ENCODE measurements at places on chromosomes 1 and 21.

DNA sequence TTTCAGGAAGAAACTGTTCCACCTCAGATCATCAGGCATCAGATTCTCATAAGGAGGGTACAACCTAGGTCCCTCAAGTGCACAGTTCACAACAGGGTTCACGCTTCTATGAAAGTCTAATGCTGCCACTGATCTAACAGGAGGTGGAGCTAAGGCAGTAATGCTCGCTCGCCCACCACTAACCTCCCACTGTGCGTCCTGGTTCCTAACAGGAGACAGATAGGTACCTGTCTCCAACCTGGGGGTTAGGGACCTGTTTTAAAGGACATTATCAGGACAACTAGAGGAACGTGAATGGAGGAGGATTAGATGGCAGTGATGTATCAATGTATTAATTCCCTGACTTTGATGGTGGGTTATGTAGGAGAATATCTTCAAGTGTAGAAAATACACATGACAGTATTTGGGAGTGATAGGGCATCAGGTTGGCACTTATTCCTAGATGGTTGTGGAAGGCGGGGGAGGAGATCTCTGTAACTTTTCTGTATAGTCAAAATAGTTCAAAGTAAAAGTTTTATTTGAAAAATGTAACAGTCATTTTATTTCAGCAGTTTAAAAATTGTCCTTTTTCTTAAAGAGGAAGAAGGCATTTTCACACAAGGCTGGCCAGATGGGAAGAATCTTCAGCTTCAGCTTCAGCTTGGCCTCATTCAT, 43.9 kb downstream of the DEGS1 start:
- DNase-seq = no peak

DNA sequence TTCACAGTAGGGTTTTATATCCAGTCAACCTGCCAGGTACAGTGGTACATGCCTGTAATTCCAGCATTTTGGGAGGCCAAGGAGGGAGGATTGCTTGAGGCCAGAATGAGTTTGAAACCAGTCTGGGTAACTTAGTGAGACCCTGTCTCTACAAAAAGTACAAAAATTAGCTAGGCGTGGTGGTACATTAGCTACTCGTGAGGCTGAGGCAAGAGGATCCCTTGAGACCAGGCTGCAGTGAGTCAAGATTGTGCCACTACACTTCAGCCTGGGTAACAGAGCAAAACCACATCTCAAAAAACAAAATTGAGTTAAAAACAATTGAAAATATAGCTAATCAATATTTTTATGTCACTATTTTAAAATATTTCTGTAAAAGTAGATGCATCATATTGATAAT, 33.2 kb downstream of the DDI2 start:
- DNase-seq = no peak

DNA sequence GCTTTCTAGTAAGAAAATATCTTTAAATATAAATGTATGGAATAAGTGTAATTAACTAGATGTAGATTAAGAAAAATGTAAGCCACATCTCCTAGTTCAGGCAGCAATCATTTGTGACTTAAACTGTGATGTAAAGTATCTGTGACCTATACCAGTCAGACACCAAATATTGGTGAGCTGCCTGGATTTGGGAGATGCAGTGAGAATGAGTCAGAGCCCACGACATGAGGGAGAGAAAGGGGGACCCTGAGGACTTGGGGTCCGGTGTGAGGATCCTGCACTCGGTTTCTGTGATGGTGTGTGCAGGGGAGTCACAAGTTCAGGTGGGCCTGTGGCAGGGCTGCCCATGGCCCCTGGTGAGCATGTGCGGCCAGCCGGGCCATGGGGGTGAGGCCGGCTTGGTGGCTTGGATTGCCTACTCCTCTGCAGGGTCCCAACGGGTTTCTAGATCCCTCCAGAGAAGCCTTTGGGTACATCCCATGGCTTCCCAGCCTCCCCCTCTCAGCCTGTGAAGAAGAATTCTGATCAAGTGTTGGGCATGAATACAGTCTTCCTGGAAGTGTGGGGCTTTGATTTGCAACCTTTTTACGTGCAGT, 19.0 kb upstream of the ABCG1 start:
- DNase-seq = no peak

DNA sequence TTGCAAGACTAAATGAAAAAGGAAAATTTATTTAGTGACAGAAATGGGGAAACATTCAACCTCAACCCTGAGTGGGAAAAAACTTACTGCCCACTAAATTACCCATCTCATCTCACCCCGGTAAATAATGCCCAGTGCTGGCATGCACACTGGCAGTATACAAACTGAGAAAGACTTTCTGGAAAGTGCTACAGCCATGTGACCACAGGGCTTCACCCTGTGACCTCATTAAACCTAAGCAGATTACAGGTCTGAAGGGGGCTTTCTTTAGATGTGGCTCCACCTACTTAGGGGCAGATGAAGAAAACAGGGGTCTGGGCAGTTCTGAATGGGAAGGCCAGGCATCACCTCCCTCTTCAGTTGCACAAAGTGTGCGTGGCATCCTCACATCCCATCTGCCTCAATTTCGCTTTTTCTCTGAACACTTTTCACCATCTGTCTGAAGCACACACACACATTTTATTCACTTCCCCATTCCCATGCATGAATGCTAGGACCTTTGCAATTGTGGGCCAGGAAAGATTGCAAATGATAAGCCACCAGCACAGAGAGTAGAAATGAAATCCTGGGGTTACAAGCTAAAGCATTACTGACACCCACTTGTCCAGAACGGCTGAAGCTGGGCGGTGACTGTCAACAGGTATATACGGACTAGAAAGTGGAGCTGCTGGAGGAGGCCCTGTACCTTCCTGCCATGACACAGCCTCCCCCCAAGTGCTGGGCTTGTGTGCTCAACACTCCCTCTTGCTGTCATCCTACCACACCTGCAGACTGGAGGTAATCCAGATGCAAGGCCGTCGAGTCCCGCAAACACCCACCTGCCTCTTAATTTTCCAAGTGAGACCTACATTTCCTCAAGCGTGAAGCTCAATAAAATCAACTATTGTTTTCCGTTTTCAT, 2.7 kb downstream of the NADK start:
- no peak for DNase-seq

GRCh38 chr1:30758785-30759380, 1.3 kb upstream of the LAPTM5 start:
- no peak for DNase-seq

- no peak for DNase-seq
Measured at GRCh38 chr1:170539154-170539553, 7.2 kb downstream of the GORAB start.

DNA sequence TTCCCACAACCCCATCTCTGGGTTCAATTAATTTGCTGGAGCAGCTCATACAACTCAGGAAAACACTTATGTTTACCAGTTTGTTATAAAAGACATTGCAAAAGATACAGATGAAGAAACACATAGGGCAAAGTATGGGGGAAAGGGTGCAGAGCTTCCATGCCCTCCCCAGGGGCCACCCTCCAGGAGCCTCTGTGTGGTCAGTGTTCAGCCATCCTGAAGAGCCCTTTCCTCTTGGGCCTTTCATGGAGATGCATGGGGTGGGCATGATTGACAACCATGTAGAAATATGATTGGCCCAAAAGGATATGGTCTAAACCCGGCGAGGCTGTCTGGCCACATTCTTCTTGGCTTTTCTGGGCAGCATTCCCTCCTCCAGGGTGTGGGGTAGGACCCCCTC, 56.8 kb upstream of the PDE9A start:
- DNase-seq = no peak

Measured in forelimb muscle (tissue), 1 donor.